Fibroblast of the aortic adventitia (primary cell): ENCODE measurements at places on chromosomes 5 and 9. TPM values are rescaled to one million over a fixed set of nuclear protein-coding genes. Genes with fewer than 3 reads are reported as not detected.
A peak's percentile ranks its signal among the peaks of the same experiment; 100 is the strongest.

GRCh38 chr9:27183131-27183530 lies 74.1 kb downstream of the TEK start:
- DNase-seq: no peak

- no peak for DNase-seq
These were observed 6.4 kb downstream of the ENTREP1 start for GRCh38 chr9:69331444-69331843.

DNA sequence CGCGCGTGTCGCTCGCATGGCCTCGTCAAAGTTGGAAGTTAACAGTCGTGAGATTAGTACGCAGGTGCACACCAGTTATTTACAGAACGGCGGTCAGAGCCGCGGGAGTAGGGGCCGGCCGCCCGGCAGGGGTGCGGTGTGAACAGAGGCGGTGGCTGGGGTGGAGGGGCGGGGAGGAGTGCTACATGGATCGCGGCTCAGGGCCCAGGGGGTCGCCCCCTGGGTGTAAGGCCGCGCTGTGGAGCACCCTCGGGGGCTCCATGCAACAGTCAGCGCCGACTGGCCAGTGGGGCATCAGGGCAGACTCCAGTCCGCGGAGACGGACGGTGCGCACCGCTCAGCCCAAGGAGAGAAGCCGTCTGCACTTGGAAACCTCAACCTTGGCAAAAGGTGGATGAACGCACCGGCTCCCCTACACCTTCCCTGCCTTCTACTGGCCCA lies 60.3 kb downstream of the ZNF354C start:
- no peak for DNase-seq

The SLC4A9 gene
- total RNA-seq: not detected in 2 replicates

DNA sequence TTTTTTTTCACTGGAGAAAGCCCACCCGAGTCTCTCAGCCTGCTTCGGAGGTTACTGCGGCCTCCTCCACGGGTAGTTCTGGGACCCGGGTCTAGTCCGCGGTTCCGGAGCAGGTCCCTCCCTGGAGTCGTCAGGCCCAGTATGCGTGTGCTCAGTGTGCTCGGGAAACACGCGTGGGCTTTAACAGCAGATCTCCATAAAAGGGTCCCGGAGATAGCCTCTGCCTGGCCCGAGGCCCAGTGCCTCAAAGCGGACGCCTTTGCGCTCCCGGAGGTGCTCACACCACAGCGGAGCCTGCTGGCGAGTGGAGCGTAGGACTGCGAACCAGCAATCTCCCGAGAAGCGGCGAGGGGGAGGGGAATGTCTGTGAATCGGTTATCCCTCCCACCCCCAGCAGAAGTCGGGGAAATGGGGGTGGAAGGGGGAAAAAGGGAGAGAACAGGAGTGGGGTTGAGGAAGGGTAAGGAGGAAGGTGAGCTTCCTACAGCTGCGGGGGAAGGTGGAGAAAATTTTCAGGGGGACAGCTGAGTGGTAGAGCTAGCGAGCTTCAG lies 28.7 kb downstream of the CDKN2A start:
- DNase-seq: peak; percentile 70

The CDH12 gene
- total RNA-seq: 0.09 TPM in 1 of 2 replicates, not detected in the other

The IFNE gene
- total RNA-seq: 4.5 and 18.3 TPM in 2 replicates

The HRH2 gene
- under 0.01 TPM in 1 of 2 replicates, not detected in the other for total RNA-seq

DNA sequence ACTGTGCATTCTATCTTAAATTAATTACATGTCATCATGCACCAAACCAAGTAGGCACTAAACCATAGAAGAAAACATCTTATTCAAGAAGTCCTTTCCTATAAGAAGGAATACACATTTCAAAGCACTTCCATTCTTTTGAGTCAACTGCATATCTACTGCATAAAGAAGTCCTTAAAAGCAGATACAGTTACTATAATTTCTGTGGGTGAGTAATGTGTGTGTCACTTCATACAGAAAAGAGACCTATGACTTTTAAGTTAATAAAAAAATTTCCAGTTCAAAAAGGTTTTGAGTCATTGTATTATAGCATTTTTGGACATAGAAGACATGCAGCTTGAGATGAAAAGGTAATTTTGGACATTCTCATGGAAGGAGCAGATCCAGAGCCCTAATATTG lies 125.0 kb downstream of the DTWD2 start:
- peak; percentile 26 for DNase-seq

The POU4F3 gene
- total RNA-seq: 0.09 TPM in 1 of 2 replicates, not detected in the other

DNA sequence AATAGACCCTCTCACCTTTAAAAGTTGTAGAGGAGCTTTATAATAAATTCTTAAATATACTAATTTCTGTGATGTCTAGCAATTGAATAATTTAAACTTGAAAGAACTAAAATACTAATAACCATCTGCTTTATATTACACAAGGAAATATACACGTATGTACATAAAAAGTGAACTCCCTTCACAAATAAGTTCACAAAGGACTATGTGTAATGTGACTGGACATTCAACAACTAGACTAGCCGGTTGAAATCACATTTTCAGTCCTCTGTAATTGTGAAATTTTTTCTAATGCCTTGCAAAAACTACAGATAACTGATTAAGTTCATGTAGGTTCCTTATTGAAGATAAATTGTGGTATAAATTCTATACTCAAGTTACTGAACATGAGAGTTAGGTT lies 11.6 kb downstream of the NSA2 start:
- no peak for DNase-seq

- DNase-seq: no peak
These were observed 292.4 kb downstream of the TRIM32 start for GRCh38 chr9:116979456-116979855.

The FOXD4L6 gene
- total RNA-seq: not detected in 2 replicates
